ENCODE measurements at places on chromosomes 1 and 21.

DNA sequence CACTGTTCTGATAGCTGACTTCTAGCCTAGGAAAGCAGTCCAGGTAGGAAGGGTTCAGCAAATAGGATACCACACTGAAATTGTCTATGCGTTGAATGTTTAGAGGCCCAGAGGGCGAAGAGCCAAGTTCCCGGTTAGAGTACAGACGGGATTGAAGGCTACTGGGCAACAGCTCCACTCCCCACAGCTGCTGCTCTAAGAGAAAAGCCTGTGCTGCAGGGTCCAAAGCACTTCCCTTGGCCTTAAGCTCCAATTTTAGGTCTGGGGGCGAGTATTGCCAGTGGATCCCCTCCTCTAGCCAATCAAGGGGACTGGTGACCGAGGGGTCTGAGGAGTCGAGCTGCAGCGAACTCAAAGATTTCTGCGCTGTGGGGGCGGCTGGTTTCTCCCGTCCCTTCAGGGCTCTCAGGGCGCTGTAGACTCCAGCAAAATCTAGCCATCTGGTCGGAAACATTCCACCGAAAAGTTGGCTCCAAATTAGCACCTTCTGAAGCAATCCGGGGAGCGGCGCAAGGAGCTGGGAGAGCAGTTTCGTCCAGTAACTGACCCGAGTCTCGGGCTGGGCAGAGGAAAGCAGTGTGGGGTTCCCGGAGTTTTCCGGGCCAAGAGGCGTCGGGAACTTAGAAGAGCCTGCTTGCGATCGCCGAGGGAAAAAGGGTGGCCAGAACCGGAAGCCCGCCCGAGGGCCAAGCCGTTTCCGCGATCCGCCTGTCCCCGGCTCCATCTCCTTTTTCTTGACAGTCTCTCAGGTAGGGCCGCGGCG is 748 bp downstream of the PPP1R15B start:
- DNase-seq: no peak

GRCh38 chr1:10380594-10381275 is 18.1 kb upstream of the PGD start:
- no peak for DNase-seq

- DNase-seq: no peak
These were observed 642.1 kb upstream of the ADGRL2 start for GRCh38 chr1:81158592-81158991.

GRCh38 chr1:161196521-161197451 is 2.1 kb downstream of the ADAMTS4 start:
- peak; percentile 85 for DNase-seq

DNA sequence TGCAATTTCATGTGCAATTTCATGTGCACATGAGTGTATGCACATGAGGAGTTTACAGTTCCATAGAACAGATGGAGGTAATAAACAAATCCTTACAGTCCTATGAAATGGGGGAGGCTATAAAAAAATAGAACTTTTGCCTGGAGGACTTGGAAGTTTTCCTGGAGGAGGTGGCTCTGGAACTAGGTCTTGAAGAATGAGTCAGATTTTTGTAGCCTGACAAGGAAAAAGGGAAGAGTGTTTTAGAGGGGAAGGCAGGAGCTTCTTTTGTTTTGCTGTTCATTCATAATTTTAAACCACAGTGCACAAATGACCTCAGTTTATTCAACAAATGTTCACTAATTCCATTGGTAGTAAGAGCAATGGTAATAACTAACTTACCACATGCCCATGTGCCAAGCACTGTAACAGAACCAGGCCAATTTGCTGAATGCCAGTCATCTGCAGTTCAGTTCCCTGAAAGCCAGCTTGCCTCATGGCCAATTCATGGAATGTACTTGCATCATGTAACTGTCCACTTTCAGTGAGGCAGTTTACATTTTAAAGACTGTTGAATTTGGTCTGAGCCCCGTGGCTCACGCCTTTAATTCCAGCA is 2.7 kb downstream of the DIO1 start:
- no peak for DNase-seq

DNA sequence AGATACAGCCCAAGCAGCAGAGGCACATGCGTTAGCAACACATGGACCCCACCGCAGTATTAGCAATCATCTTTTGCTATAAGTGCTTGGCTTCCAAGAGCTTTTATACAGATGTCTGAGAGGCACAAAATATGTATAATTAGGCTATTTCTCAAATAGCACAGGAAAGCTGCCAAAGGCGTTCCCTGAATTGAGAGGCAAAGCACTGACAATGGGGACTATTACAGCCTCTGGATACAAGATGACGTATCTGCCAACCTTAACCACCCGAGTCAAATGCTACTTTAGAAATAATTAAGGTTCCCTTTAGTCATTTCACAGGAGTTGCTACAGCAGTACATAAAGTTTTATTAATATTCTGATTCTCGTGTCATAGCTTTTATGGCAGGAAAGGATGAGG is 6.4 kb downstream of the STMN1 start:
- DNase-seq: no peak

DNA sequence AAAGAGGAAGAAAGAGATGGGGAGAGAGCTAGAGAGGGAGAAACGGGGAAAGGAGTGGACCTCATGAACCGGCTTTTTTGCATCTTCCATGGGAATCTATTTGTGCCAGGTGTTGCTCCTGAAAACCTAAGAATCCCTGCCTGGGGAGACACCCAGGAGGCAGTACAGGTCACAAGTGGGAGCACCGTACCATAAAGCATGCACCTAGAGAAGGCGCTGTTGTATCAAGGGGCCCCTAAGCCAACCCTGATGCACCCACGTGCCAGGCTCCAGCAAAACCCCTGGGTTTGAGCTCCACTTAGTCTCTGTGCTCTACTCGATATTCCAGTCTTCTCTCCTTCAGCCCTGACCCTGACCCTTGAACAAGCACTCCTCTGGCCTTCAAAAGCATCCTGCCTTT is 233.6 kb downstream of the RRAGC start:
- no peak for DNase-seq

DNA sequence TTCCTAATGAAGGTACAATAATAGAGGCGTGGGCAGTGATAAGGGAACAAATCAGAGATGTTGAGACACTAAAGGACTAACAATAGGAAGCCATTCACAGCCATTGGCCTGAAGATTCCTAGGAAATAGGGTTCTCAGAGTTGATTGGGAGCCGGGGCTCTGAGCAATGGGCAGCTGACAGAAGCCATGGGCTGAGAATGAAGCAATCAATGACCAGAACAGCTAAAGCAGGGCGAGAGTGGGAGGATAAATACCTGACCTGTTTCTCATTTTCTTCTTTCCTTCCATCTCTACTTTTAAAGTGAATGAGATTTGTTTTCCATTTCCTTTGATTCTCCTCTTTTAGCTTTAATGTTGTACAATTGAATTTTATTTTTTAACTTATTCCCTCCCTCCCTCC is 774.7 kb upstream of the ADGRL4 start:
- no peak for DNase-seq

- peak; percentile 76 for DNase-seq
These were observed 5.1 kb upstream of the VWA1 start for GRCh38 chr1:1430114-1430982.

GRCh38 chr1:119910618-119911017 is 14.3 kb upstream of the ADAM30 start:
- no peak for DNase-seq

DNA sequence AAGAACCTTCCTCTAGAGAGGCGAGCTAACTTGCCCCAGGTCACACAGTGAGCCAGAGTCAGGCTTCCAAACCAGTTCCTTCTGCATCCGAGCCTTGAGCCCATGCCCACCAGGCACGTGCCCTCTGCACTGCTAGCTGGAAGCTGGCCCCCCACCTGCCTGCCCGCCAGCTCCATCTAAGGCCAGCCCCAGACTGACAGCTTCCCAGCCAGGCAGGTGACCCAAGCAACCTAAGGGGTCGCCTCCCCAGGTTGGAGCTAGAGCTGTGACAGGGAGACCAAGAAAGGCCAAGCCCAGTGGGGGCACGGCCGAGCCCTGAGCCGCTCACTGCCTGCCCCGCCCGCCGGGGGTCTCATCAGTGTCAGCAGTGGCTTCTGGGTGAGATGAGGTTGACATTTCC is 19.9 kb upstream of the C1QA start:
- no peak for DNase-seq

All from D721Med (cell line).